ENCODE measurements at places on chromosomes 11 and 22. TPM values are rescaled to one million over a fixed set of nuclear protein-coding genes. Genes with fewer than 3 reads are reported as not detected.

GRCh38 chr11:60367009-60367408 is 11.3 kb upstream of the MS4A7 start:
- peaks cover 24% of the 10 kb centered on the region for H3K4me1 ChIP-seq
- H3K27ac ChIP-seq: no peak overlapping the region
- no peaks in the 10 kb centered on the region for H3K27me3 ChIP-seq
- H3K36me3 ChIP-seq: no peaks in the 10 kb centered on the region
- H3K4me3 ChIP-seq: no peak overlapping the region

GRCh38 chr11:76296731-76297542 is 84.0 kb downstream of the THAP12 start:
- no peaks in the 10 kb centered on the region for H3K36me3 ChIP-seq
- no peak overlapping the region for H3K27ac ChIP-seq
- H3K4me3 ChIP-seq: no peak overlapping the region
- no peaks in the 10 kb centered on the region for H3K4me1 ChIP-seq

DNA sequence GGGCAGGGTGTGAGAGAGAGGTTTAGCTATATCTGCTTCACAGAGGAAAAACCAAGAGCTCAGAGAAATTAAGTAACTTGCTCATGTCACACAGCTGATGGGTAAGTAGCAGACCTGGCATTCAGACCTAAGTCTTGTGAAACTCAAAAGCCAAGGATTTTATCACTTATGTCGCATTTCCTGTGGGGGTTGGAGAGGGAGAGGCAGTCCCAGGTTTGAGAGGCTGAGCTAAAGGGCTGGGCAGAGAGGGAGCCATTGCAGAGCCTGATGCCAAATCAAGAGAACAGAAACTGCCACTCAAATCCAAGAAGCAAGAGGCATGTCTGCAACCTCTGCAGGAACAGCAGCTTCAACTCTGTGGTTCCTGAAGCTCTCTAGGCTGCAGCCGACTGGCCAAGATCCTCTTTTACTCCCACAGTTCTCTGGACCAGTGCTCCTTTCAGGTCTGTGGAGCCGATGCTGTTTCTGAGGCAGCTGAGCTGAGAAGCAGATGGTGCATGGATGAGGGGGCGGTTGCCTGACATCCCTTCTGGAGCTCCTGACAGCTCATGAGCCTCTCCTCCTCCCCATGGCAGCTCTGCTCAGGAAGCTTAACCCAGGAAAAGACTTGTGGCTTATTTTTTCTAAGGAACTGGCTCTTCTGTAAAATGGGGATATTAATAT is 47.6 kb upstream of the NAV2 start:
- no peak for DNase-seq
- no peaks in the 10 kb centered on the region for H3K36me3 ChIP-seq
- no peak overlapping the region for H3K27ac ChIP-seq
- no peaks in the 10 kb centered on the region for H3K27me3 ChIP-seq
- no peaks in the 10 kb centered on the region for H3K4me1 ChIP-seq
- H3K4me3 ChIP-seq: no peak overlapping the region

DNA sequence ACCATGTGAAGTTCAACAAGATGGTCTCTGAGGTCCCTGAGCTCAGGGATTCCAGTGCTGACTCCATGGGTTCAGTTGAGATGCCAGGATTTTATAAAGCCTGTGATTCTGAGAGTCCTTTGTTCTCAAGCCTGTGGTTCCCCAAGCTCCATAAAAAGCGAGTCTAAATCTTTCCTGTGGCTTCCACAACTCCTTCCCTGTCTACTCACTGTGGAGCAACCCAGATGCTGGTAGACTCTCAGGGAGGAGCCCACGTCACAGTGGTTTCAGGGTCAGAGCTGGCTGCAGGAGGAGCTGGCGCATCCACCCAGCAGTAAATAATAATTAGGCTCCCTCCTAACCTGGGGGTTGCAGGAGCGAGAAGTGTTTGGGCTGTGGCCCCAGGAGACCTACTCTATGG is 2.0 kb upstream of the RELT start:
- no peaks in the 10 kb centered on the region for H3K27me3 ChIP-seq
- no peak for DNase-seq
- no peaks in the 10 kb centered on the region for H3K4me1 ChIP-seq

- no peak overlapping the region for H3K27ac ChIP-seq
- H3K27me3 ChIP-seq: no peaks in the 10 kb centered on the region
- DNase-seq: no peak
Observed at GRCh38 chr22:20843501-20843900, 15.1 kb downstream of the PI4KA start.

DNA sequence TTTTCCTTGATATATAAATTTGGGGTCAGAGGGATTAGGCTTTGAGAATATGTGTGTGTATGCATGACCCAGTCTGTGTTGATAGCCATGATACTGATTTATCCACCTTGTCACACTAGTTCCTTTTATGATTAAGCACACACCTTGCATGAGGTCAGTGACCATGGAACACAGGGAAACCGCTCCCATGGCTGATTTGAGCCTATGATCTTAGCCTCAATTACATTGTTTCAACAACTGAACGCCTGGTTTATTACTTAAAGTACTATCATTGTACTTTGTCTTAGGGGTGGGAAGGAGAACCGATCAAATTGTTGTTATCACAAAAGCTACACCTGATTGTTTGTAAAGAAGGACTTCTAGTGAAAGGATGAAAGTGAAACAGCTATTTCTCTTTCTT is 70.7 kb downstream of the ARFGAP2 start:
- DNase-seq: no peak
- no peaks in the 10 kb centered on the region for H3K27me3 ChIP-seq
- no peak overlapping the region for H3K27ac ChIP-seq
- H3K4me3 ChIP-seq: no peak overlapping the region

GRCh38 chr11:75145196-75145971 is 5.5 kb upstream of the SLCO2B1 start:
- DNase-seq: no peak
- H3K27ac ChIP-seq: no peak overlapping the region
- no peaks in the 10 kb centered on the region for H3K36me3 ChIP-seq
- no peaks in the 10 kb centered on the region for H3K27me3 ChIP-seq
- no peak overlapping the region for H3K4me3 ChIP-seq
- peaks cover 8% of the 10 kb centered on the region for H3K4me1 ChIP-seq

- H3K27ac ChIP-seq: no peak overlapping the region
- DNase-seq: no peak
- H3K36me3 ChIP-seq: no peaks in the 10 kb centered on the region
- no peaks in the 10 kb centered on the region for H3K27me3 ChIP-seq
- H3K4me3 ChIP-seq: no peak overlapping the region
Observed at GRCh38 chr11:46461461-46461927, 69.9 kb upstream of the CHRM4 start.

DNA sequence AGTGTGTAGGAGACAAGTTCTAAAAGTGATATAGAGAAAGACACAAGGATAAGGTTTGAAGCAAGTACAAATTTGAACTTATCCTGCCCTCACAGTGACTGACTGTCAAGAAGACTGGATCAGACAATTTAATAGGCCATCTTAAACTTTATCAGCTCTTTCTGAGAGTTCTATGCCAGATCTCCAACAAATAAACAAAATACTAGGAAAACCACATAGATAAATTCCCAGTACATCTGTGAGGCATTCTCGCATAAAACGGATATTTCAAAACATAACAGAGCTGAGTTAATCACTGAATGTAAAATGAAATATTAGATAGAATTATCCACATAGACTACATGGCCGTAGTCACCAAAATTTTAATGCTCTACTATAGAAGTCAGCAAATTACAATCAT is 120.9 kb upstream of the LUZP2 start:
- no peak overlapping the region for H3K4me3 ChIP-seq
- no peaks in the 10 kb centered on the region for H3K36me3 ChIP-seq
- no peaks in the 10 kb centered on the region for H3K27me3 ChIP-seq
- H3K27ac ChIP-seq: no peak overlapping the region
- H3K4me1 ChIP-seq: no peaks in the 10 kb centered on the region
- DNase-seq: no peak

DNA sequence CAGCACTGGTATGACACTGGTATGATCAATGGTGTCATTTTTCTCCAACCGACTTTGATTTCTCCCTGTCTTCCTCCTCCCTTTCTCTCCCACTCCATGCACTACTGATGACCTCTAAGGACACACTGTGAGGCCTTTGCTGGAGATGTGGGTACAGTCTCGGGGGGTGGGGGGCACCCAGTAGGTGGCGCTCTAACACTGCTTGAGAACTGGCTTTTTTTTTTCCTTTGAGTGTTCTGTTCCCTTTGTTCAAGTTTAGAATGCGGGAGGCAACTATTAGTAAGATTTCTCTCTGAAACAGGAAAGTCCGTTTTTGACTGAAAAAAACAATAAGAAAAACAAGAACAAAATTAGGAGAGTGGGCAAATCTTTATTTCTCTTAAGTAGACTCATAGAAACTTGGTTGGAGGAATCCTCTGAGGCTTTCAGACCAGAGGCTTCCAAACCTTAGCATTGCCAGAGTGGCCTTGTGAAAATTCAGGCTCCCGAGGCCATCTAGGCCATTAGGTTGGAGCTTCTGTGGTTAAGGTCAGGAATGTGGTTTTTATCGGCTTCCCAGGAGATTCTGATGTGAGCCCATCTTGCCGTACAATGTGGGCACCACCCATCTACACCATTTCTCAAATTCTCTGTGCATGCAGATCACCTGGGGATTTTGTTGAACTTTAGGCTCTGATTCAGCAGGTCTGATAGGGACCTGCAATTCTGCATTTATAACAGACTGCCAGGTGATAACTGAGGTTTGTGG is 43.2 kb downstream of the PANX1 start:
- no peaks in the 10 kb centered on the region for H3K27me3 ChIP-seq
- no peak overlapping the region for H3K27ac ChIP-seq
- no peaks in the 10 kb centered on the region for H3K36me3 ChIP-seq
- no peak overlapping the region for H3K4me3 ChIP-seq

GRCh38 chr11:77384571-77384970 is 83.1 kb upstream of the GDPD4 start:
- H3K27me3 ChIP-seq: no peaks in the 10 kb centered on the region
- DNase-seq: no peak
- no peak overlapping the region for H3K27ac ChIP-seq
- H3K4me1 ChIP-seq: no peaks in the 10 kb centered on the region
- no peak overlapping the region for H3K4me3 ChIP-seq

GRCh38 chr11:66363805-66364535 is 7.6 kb downstream of the SLC29A2 start:
- no peak overlapping the region for H3K4me3 ChIP-seq
- no peaks in the 10 kb centered on the region for H3K4me1 ChIP-seq
- no peaks in the 10 kb centered on the region for H3K36me3 ChIP-seq
- no peaks in the 10 kb centered on the region for H3K27me3 ChIP-seq

- no peaks in the 10 kb centered on the region for H3K27me3 ChIP-seq
- no peaks in the 10 kb centered on the region for H3K36me3 ChIP-seq
- H3K4me1 ChIP-seq: no peaks in the 10 kb centered on the region
- no peak overlapping the region for H3K4me3 ChIP-seq
- DNase-seq: no peak
Observed at GRCh38 chr11:42890773-42891172, 421.0 kb upstream of the API5 start.

GRCh38 chr22:44309647-44310046 is 3.1 kb downstream of the SHISAL1 start:
- H3K27me3 ChIP-seq: no peaks in the 10 kb centered on the region
- H3K27ac ChIP-seq: no peak overlapping the region
- no peaks in the 10 kb centered on the region for H3K36me3 ChIP-seq

DNA sequence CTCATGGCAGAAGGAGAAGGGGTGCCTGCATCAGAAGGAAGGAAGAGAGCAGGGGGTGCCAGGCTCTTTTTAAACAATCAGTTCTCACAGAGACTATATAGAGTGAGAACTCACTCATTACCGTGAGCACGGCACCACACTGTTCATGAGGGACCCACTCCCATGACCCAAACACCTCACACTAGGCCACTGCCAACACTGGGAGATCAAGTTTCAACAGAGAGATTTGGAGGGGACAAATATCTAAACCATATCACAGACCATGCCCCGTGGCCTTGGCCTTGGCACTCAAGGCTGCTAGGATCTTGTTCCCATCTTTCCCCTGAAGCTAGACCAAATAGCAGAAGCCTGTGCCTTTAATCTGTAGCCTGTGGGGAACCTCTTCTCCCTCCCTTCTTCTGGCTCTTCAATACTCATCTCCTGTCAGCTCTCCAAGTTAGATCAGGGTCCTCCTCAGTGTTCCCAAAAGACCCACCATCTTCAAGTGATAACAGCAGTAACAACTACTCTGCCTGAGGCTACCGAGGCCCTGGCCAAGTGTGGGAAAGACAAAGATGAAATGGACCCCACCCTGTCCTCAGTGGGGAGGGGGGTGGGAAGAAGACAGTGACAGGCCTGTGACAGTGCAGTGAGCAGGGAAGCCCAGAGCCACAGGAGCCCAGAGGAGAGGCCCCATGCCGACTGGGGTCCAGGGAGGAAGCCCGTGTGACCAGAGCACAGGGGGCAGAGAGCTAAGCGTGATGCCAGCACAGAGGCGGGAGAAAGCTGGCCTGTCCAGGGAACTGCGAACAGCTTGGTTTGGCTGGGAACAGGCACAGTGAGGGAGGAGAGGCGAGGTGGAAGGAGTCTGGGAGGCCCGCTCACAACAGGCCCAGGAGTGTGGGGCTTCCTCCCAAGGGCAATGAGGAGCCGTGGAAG is 72.6 kb downstream of the MYO7A start:
- no peaks in the 10 kb centered on the region for H3K36me3 ChIP-seq
- no peaks in the 10 kb centered on the region for H3K27me3 ChIP-seq
- peak; percentile 44 for DNase-seq
- H3K4me3 ChIP-seq: no peak overlapping the region

DNA sequence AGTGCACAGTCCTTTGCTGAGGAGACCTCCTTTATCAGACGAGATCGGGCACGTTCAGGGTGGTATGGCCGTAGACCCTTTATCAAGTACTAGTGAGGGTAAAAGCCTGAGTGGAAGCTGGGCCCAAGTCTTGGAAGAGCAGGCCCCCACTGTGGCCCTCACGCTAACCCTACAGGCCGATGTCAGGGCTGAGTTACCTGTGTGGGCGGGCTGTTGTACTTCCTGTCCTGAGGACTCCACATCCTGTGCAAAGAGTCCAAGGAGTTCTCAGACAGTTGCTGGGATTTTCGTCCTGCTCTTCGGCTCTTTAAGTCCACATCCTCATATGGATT is 34.9 kb downstream of the RPL27A start:
- H3K4me1 ChIP-seq: peaks cover 24% of the 10 kb centered on the region
- no peak for DNase-seq
- H3K36me3 ChIP-seq: no peaks in the 10 kb centered on the region
- no peaks in the 10 kb centered on the region for H3K27me3 ChIP-seq

- DNase-seq: no peak
- no peaks in the 10 kb centered on the region for H3K4me1 ChIP-seq
- no peaks in the 10 kb centered on the region for H3K36me3 ChIP-seq
- H3K4me3 ChIP-seq: no peak overlapping the region
- H3K27me3 ChIP-seq: no peaks in the 10 kb centered on the region
- H3K27ac ChIP-seq: no peak overlapping the region
Observed at GRCh38 chr11:13288375-13289029, 10.9 kb downstream of the BMAL1 start.

SLC22A6 gene
- not detected for total RNA-seq

SLC6A5 gene
- total RNA-seq: not detected

TMEM45B gene
- 1.6 TPM for total RNA-seq

EIF3M gene
- 203 TPM for total RNA-seq

MMP27 gene
- not detected for total RNA-seq

OR51E2 gene
- total RNA-seq: not detected

OR6M1 gene
- total RNA-seq: not detected

TTC36 gene
- 0.81 TPM for total RNA-seq
